Smooth muscle cell of trachea (primary cell): ENCODE measurements at places on chromosomes 13 and 19. TPM values are rescaled to one million over a fixed set of nuclear protein-coding genes. Genes with fewer than 3 reads are reported as not detected.

The ZNF841 gene
- total RNA-seq = 23.5 and 26.9 TPM in 2 replicates

The LRG1 gene
- not detected in 2 replicates for total RNA-seq

The SYT5 gene
- 0.15 and 0.17 TPM in 2 replicates for total RNA-seq

The IRGC gene
- under 0.01 TPM in 1 of 2 replicates, not detected in the other for total RNA-seq

The CKAP2 gene
- total RNA-seq = 9.8 and 54.4 TPM in 2 replicates

The NCAN gene
- under 0.01 TPM in 2 replicates for total RNA-seq

The AZU1 gene
- total RNA-seq = under 0.01 TPM in 1 of 2 replicates, not detected in the other

The GJB2 gene
- total RNA-seq = 0.29 and 0.33 TPM in 2 replicates

The CLEC11A gene
- total RNA-seq = 64.9 and 117 TPM in 2 replicates

The MEIS3 gene
- 27.1 and 61.9 TPM in 2 replicates for total RNA-seq

The ACTMAP gene
- 1.7 and 2.3 TPM in 2 replicates for total RNA-seq

The PTH2 gene
- total RNA-seq = not detected in 2 replicates

The CYP2S1 gene
- total RNA-seq = 1.8 and 5.7 TPM in 2 replicates

The SIGLEC10 gene
- not detected in 2 replicates for total RNA-seq

The IZUMO2 gene
- not detected in 2 replicates for total RNA-seq

The ZSWIM9 gene
- 4.9 and 6.0 TPM in 2 replicates for total RNA-seq

The KMT2B gene
- 9.8 and 10.9 TPM in 2 replicates for total RNA-seq

The NTF4 gene
- not detected in 2 replicates for total RNA-seq

The ADPRHL1 gene
- 1.0 and 5.8 TPM in 2 replicates for total RNA-seq

The TRPC4 gene
- 0.15 and 0.66 TPM in 2 replicates for total RNA-seq

The CYP4F2 gene
- total RNA-seq = not detected in 2 replicates

The NECTIN2 gene
- 45.2 and 61.5 TPM in 2 replicates for total RNA-seq
